Umbilical cord (tissue), 2 donors: ENCODE measurements at places on chromosomes 5 and 9.

GRCh38 chr5:115869256-115869795 is 27.6 kb downstream of the AP3S1 start:
- peak; percentile 54 for DNase-seq

GRCh38 chr5:675871-676698 is 17.1 kb downstream of the TPPP start:
- DNase-seq = no peak

- no peak for DNase-seq
Observed at GRCh38 chr5:74617202-74617601, 23.3 kb downstream of the ENC1 start.

- DNase-seq = no peak
Observed at GRCh38 chr9:107645464-107645833, 155.9 kb upstream of the KLF4 start.

DNA sequence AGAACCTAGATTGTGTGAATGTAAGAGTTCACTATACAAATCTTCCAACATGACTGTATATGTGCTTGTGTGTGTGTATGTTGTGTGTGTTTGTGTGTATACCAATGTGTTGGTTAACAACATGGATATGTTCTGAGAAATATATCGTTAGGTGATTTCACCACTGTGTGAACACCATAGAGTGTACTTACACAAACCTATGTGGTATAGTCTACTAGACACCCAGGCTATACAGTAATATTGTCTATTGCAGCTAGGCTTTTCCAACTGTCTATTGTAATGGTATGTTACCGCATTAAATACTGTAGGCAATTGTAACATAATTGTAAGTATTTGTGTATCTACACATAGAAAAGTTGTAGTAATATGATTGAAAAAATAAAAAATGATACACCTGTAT is 959.2 kb upstream of the SEMA6A start:
- no peak for DNase-seq

GRCh38 chr5:37198061-37198460 is 51.1 kb downstream of the CPLANE1 start:
- DNase-seq = no peak

DNA sequence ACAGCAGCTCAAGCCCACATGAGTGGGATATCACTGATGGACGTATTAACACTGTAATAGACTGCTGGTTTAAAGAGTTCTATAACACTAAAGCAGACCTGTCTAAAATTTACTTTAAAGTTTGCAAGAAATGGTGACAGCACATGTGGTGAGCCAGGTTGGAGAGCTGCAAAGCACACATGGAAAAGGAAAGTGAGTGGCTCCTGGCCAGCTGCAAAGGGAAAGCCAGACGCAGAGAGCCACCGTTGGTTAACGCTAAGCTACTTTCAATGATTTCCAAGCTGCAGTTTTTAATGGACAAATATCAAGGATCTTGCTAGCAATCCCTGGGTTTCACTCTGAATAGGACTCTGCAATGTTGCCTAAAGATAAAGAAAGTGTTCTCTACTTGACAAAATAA is 89.9 kb downstream of the CTNND2 start:
- no peak for DNase-seq

DNA sequence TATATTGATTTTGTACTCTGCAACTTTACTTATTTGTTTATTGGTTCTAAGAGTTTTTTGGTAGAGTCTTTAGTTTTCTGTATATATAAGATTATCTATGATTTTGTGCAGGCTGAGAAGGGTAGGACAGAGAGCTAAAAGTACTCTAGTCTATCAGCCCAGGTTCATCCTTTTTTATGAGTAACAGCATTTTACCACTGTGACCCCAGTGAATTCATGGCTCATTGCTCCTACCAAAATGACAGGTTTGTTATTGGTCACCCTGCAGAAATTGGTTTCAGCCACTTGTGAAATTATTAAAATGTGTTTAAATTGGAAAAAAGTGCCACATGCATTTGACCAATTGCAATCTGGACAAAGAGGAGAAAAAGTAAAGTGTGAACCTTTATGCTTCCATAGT is 421.4 kb upstream of the DAB2 start:
- no peak for DNase-seq

DNA sequence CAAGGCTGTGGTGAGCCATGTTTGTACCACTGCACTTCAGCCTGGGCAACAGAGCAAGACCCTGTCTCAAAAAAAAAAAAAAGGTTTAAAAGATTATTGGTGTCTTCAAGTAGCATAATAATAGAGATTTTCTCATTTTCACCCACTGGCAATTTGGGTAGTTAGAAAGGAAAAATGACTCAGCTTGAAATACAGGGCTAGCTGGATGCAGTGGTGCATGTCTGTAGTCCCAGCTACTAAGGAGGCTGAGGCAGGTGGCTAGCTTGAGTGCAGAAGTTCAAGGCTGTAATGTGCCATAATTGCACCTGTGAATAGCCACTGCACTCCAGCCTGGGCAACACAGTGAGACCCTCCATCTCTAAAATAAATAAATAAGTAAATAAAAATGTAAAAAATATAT is 111.1 kb downstream of the ARRDC3 start:
- no peak for DNase-seq

DNA sequence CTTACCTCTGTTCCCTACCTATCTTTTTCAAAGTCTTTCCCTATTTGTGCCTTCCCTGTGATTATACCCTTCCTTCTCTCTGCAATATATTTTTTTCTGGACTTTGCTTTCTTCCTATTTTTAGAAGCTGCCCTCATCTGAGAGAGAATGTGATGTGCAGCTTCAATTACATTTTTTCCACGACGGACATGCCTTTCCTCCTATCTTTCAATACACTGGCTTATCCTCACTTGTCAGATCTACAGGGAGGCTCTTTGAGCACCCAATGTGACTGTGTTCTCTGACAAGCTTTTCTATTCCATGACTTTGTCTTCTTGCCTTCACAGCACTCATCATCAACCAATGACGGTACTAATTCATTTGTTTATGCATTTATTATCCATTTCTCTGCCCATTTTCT is 227.9 kb upstream of the CLINT1 start:
- DNase-seq = no peak

DNA sequence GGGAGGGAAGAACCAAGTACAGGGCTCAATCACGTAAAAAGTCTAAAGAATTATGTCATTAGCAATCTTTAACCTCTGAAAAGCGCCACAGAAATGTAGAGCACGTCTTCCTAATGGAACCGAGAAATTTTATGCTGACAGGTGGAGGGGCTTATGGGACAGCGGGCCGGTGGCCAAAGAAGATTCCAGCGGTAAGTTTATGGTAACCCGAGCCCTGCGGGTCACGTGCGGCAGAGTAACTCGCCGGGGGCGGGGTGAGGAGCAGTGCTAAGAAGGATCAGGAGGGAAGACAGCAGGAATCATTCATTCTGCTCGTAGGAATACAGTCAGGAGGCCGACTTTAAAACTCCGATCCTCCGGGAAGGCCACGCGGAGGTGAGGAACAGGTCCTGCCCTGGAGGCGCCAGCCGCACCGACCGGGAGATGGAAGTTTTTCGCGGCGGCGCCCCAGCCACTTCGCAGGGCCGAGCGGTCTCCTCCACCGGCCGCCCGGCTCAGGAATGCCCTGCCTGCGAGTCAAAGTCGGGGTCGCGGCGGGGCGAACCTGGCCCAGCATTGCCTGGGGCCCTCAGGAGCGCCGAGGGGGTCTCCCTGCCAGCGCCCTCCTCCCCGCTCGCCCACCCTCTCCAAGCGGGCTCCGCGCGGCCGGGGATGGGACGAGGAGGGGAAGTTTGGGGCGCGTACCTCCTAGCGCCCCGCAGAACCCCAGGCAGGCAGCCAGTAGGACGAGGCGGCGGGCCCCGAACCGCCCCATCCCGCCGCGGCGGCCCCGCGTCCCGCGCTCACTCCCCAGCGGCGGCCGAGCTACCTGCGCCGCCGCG is 101.8 kb downstream of the ESM1 start:
- DNase-seq = peak; percentile 59

- no peak for DNase-seq
Observed at GRCh38 chr5:148626081-148626613, 28.2 kb downstream of the HTR4 start.

DNA sequence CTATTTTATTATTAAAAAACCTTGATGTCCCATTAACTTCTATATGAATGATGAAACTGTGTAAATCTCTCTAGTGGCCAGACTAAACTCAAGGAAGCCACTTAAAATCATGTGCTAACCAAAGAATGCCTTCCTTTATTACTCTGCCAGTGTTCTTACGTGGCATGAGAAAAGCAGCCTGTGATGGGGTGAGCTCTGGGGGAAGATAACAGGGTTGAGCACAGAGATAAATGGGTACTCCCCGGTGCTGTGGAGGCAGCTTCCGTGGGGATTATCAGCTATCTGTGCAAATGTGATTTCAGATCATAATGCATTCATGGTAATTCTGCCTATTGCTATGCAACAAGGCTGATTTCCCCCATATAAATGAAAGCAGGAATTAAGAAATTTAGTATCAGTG is 181.3 kb downstream of the CAVIN4 start:
- no peak for DNase-seq
